ENCODE measurements at places on chromosomes 16 and 17.

DNA sequence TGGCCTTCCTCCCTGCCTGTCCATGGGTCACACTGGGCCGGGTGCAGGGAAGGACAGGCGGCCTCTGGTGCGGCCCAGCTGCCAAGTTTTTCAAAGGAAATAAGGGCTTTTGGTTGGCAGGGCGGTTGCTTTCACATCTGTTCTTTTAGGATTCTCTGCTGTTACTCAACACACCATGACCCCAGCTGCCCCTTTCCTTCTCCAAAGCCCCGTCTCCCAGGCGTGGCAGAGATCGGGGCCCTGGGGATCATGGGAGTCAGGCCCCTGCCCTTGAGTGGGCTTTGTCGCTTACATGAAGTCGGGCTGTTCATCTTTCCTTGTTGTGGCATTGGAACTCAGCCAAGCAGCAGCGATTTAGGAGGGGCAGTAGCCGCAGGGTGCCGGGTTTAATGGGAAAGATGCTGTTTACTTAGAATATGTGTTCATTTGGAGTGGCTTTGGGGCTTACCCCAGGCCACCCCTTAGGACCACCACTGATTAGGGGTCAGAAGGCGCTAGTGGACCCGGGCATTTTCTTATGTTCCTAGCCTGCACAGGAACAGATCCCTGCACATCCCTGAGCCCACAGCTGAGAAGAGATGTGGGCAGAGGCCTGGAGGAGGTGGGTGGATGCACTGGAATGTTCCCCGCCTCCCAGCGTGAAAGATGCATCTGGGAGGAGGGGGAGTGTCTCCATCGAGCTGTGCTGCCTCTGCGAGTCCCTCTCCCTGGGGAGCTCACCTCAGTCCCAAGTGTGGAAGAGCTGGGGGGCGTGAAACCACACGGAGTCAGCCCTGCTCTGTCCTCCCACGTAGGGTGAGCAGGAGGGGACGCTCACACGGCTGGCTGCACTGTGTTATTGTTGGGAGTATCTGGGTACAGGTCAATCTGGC is 6.8 kb upstream of the ADCY7 start:
- no peak for DNase-seq

GRCh38 chr16:6861815-6862477 is 470.7 kb upstream of the RBFOX1 start:
- DNase-seq = no peak

DNA sequence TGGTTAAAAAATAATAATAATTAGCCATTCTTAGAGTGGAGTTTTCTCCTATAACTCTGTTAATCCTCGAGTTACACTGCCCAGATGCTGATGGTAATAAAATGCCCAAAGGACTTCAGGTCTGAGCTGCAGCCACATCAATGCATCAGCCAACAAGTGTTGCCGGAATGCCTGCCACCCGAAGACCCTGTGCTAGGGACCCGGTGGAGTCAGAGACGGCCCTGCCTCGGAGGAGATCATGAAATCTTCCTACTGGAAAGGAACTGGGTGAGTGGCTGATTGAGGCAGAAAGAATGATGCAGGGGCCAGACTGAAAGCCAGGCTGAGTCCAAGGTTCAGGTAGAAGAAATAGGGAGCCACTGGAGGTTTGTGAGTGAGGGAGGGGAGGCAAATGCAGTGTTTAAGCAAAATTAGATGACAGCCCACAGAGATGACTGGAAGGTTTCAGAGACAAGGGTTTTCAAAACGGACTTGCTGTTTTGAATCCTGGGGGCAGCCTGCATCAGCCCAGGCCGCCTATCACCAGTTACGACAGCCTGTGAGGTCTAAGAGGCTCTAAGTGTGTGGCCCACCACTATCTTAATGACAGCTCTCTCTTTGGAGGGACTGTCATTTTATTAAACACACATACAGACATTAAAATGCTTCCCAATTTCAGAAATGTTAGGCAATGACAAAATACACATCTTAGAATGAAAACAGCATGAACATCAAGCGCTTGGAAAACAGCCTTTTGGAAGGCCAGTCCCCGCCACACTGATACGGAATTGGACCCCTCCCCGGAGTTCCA is 100.0 kb downstream of the ZNF423 start:
- no peak for DNase-seq

GRCh38 chr17:81481815-81482505 is 30.6 kb downstream of the ACTG1 start:
- no peak for DNase-seq

DNA sequence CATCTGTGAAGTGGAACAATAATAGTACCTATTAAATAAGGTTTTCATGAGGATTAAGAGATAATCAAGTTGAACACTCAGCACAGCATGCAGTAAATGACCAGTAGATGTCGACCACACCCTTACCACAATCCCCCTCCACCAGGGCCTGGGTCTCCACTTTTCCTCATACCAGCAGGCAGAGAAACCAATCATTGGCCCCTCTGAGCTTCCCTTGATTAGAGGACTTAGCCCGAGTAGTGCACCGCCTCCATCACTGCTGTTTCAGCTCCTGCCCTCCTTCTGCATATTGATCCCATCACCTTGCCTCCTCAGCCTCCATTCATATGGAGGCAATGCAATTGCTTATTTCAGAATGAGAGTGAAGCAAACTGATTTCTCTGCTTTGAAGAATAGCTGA is 96.5 kb upstream of the CDH11 start:
- no peak for DNase-seq

DNA sequence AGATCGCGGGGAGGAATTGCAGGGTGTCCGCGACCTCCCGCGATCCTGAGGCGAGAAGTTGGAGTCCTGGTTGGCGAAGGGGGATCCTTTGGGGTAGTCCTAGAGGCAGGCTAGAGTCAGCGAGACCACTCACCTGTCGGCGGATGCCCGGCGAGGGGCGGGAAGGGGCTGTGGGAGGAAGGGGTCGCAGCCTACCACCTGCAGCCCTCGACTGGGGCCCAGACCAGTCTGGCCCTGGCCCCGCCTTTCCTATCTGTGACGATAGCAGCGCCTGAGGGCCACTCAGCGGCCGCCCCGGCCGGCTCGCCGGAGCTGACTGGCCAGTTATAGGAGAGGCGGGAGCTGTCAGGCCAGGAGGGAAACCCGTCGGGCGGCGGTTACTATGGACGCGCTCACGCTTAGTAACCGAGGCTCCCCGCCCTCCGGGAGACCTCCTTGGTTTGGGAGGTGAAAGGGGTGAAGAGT is at the start of gene TEKT3:
Gene TEKT3 (minus strand): TSS at position 213 of the 465 bp plus-strand sequence. CDS start 10,012 bp downstream, outside the sequence.
- DNase-seq = peak; percentile 67

GRCh38 chr17:48310748-48311213 is 119.2 kb downstream of the SKAP1 start:
- peak; percentile 38 for DNase-seq

DNA sequence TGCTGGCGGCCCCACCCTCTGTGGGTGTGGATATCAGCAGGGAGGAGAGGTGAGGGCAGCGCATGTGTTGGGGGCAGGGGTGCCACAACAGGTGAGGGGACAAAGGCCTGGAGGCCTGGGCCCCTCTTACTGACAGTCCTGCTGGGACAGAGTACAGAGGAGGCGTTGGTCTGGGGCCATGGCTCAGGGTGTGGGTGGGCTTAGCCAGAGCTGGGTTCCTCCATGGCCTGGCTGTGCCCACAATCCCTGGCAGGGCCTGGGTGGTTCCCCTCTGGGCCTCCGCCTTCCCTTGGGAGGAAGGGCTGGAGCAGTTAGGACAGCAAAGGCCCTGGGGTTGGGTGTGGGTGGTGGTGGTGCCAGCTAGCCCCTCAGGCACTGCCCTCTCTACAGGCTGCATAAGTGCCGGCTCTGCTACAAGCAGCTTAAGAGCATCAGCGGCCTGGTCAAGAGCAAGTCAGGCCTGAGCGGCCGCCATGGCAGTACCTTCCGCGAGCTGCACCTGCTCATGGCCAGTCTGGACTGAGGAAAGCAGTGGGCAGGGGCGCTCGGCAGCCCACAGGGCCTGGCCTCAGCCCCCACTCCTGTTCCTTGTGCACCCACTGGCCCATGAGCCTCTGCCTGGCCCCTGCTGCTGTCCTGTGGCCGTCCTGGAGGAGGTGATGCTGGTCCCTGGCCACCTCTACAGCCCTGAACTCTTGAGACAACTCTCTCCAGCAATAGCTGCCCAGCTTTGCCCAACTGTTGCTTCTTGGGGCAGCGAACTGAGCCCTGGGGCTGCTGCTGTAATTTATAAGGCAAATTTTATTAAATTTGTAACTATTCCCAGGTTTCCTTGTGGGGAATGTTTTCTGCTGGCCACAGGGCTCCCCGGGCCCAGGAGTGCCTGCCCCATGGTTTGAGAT is 21.1 kb downstream of the KATNB1 start:
- DNase-seq = no peak

- no peak for DNase-seq
These were observed 20.0 kb upstream of the SLC35G3 start for GRCh38 chr17:35214192-35214591.

DNA sequence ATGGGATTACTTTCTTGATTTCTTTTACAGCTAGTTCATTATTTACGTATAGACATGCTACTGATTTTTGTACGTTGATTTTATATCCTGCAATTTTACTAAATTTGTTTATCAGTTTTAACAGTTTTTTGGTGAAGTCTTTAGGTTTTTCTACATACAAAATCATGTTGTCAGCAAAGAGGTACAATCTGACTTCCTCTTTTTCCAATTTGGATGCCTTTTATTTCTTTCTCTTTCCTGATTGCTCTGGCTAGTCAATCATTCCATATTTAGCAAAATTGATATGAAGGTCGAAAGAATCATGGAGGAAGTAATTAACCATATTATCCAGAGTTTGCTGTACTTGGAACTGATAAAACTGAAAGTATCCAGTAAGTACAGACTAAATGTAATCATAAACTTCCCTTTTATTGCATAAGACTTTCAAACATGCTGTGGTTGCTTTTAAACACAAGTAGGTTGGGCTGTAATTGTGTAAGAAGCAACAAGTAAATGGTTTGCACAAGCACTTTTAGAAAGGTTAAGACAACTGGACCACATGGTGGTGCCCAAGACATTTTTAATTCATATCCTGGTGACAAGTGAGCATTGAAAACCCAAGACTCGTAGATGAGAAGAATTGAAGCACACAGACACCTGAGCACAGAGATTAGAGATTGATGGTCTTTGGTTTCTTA is 8.4 kb downstream of the GDE1 start:
- no peak for DNase-seq

GRCh38 chr16:57966204-57966771 is 4.6 kb downstream of the CNGB1 start:
- no peak for DNase-seq

GRCh38 chr17:79469646-79470045 is 141.2 kb downstream of the RBFOX3 start:
- no peak for DNase-seq

- no peak for DNase-seq
These were observed 52.7 kb downstream of the LMF1 start for GRCh38 chr16:918068-918467.

- no peak for DNase-seq
These were observed 47.2 kb downstream of the PDPK1 start for GRCh38 chr16:2584729-2585650.

- no peak for DNase-seq
These were observed 23.2 kb downstream of the ZNF652 start for GRCh38 chr17:49338883-49339282.

DNA sequence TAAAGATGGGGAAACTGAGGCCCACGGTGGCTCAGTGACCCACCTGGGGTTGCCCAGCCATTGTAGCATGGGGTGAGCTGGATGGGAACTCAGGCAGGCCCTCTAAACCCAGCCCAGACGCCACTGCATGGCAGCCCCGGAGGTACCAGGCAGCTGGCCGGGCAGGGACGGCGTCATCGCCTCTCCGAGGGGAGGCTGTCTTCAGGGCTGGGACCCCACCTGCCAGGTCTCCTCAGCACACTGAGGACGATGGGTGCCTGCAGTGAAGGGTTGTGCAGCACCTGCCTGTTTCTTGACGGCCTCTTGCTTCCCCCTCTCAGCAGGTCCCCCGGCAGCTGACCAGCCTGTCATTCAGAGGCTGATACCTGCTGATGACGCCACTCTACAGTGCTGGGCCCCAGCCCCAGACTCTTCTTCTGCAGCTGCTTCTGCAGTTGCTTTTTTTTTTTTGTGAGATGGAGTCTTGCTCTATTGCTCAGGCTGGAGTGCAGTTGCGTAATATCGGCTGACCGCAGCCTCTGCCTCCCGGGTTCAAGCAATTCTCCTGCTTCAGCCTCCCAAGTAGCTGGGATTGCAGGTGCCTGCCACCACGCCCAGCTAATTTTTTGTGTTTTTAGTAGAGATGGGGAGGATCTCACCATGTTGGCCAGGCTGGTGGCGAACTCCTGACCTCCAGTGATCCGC is 24.7 kb downstream of the RNF213 start:
- no peak for DNase-seq
